ENCODE measurements at places on chromosomes 12 and 14. TPM values are rescaled to one million over a fixed set of nuclear protein-coding genes. Genes with fewer than 3 reads are reported as not detected.

The KLRF1 gene
- total RNA-seq, result 0.45 TPM

DNA sequence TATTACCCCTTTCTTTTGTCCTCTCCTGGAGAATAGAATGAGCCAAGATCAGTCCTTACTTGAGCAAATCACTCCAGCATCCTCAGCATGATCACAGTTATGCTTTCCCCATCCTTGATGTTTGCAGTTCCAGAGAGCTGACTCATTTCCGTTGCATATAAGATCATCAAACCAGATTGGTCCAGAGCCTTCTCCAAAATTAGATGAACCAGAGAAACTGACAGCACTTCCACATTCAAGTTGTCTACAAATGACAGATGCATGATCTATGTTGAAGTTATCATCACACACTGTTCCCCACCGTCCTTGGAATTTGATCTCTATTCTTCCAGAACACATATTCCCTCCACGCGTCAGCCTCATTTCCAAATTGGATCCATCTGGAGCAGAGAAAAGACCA, 4.8 kb downstream of the CD163 start:
- DNase-seq, result no peak

The CRACR2A gene
- 7.3 TPM for total RNA-seq

DNA sequence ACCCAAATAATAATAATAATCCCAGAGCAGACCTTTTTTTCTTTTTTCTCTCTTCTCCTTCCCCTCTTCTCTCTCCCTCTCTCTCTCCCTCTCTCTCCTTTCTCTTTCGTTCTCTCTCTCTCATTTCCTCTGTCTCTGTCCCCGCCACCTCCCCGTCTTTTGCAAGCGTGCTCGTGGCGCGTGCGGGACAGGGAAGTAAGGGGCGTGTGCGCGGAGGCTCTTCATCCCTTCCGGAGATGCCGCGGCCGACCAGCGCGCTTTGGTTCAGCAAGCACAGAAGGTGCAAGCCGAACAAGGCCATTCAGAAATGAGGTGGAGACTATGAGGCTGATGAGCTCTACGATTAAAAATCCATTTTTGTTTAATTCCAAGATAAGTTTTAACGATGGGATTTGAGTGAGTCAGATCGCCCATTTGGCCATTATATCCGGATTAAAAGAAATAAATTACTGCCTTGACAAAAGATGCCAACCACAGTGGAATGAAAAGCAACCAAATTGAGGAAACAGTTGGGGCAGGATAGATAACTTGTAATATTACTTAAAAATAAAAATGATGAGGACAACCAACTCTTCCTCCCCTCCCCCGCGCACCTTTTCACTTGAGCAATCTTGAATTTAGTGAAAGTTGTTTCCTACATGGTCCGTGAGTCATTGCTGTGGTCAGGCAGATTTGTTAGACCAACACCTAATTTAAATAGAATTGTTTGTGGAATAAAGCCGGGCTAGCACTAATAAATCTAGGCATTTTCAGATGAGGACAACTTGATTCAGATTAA, 1.2 kb upstream of the AMIGO2 start:
- peak; percentile 56 for DNase-seq

The MDGA2 gene
- total RNA-seq, result not detected

DNA sequence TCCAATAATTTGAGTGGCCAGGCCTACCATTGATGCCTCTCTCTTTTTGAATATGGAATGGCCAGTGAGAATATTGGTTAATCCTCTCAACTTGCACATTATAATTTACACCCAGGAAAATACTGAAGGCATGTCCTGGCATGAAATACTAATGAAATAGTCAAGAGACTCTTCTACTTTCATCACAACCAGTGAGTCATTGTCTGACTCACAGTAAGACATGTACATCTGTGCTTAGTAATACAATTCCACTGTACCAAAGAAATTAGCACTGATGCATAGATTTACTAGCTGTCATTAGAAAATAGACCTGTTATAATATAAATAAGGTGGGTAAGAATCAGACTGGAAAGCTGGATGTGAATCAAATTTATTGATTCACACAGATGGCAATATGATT, 31.6 kb downstream of the KCNC2 start:
- DNase-seq, result no peak

- no peak for DNase-seq
Observed at GRCh38 chr14:31057035-31057434, 30.9 kb upstream of the STRN3 start.

DNA sequence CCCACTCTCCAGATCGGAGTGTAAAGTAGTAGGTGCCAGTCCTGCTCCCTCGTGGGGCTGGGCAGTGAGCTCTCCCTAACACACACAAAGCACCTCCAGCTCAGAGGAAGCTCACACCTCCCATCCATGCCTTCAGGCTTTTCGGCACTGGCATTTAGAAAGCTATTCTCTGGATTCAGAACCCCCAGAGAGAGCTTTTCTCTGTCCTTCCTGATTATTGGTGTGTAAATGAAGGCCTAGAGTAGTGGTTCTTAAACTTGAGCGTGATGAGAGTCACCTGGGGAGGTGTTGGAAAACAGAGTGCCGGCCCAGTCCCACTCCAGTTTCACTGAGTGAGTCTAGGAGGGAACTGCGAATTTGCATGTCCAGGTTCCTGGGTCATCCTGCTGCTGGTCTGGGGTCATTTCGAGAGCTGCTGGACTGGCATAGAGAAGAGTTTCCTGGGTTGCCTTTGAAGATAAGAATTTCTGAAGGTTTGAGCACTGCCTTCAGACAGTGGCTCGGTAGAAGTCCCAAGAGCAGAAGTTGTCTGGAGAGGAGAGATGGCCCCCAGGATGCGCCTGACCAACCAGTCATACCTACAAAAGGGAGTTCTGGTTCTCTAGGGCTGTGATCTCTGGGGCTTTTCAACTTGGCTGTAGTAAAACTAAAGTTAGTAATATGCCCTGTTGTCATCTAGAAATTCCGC, 15.1 kb downstream of the CD9 start:
- no peak for DNase-seq

- DNase-seq, result no peak
Observed at GRCh38 chr12:82896979-82897378, 210.3 kb downstream of the TMTC2 start.

The SOCS2 gene
- total RNA-seq, result 13.1 TPM

- DNase-seq, result no peak
Observed at GRCh38 chr12:5244513-5244972, 187.4 kb upstream of the NTF3 start.

The C12orf54 gene
- not detected for total RNA-seq

GRCh38 chr12:103632554-103633216, 45.6 kb downstream of the STAB2 start:
- DNase-seq, result peak; percentile 58

Measured in activated naive CD4-positive, alpha-beta T cell treated with anti-CD3 and anti-CD28 coated beads, Interleukin-2, amount 50 U/mL, for 72 hours (primary cell).